ENCODE measurements at places on chromosomes 5 and 9. TPM values are rescaled to one million over a fixed set of nuclear protein-coding genes. Genes with fewer than 3 reads are reported as not detected.
A peak's percentile ranks its signal among the peaks of the same experiment; 100 is the strongest.

DNA sequence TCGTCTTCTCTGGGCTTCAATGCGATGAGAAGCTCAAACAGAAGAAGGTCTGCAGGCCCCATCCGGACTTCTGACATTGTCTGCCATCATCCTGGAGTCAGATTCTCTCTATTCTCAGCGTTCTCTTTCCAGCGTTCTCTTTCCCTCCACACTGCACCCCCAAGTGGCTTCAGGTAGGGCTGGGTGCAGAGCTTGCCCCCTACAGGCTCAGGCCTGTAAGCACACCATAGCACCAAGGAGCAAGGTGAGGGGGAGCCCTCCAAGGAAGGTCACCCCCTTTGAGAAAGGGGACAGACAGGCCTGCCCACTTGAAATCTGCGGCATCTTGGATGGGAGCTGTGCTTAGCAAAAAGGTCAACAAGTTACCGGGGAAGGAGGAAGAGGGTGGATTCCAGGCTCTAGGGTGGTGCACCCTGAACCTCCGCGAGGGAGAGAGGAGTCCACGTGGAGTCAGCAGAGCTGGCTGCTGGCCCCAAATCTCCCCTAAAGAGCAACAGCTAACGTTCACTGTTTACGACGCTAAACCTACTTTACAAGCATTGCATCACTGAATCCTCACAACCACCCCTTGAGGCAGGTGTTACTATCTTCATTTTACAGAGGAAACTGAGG is 27.5 kb downstream of the GPX3 start:
- no peaks in the 10 kb centered on the region for H3K27me3 ChIP-seq
- H3K27ac ChIP-seq, result no peak overlapping the region
- H3K4me3 ChIP-seq, result no peak overlapping the region
- DNase-seq, result peak; percentile 68
- 0 out of 3 replicates have a peak, but pooled peaks cover 3% of the 10 kb centered on the region for H3K36me3 ChIP-seq

DNA sequence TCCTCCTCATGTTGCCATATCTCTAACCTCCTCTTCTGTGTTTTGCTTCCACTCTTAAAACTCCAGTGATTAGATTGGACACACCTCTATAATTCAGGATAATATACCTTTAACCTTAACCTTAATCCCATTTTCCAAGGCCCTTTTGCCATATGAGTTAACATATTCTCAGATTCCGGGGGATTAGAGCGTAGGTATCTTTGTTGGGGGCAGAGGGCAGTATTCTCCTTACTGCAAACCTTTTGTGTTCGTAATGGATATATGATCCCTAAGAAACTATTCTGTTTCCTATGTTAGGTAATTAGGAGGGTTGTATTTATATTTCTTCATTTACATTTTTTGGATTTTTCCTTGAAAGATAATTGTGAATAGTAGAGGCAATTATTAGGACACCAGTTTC is 99.5 kb downstream of the VPS13A start:
- H3K4me1 ChIP-seq, result no peaks in the 10 kb centered on the region
- peaks cover 15% of the 10 kb centered on the region for H3K36me3 ChIP-seq
- no peaks in the 10 kb centered on the region for H3K27me3 ChIP-seq
- DNase-seq, result no peak
- H3K27ac ChIP-seq, result no peak overlapping the region
- H3K4me3 ChIP-seq, result no peak overlapping the region

CDK5RAP2 gene
- 51.9 TPM for total RNA-seq

ZFP2 gene
- 0.37 TPM for total RNA-seq

DNA sequence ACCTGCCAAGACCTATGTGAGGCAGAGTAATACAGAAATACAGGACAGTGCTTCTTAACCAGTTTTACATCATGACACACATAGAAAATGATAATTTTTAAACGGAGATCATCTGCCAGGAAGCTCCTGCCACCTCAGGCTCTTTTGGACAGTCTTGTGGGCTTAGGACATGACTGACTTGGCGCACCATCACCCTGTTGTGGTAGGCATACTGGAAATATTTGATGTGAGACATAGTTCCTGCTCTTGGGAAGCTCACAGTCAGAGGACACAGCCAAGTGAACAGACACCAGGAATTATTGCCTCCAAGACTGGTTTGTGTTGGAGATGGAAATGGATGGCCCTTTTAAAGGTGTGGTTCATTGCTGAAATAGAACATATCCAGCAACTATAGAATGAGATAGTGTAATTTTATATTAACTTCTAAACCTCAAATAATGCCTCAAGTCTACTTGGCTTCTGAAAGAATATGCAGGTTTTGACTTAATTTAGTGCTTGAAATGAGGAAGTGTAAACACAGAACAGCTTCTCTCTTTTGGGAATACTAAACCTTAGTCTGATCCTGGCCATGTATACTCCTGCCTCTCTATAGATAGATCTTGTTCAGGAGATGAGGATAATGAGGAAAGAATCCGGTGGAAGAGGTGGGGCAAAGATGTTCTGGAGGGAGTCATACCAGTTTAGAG is 19.7 kb downstream of the CPEB4 start:
- no peaks in the 10 kb centered on the region for H3K36me3 ChIP-seq
- no peak for DNase-seq
- no peak overlapping the region for H3K4me3 ChIP-seq
- no peak overlapping the region for H3K27ac ChIP-seq

SLC34A3 gene
- not detected for total RNA-seq

- no peak overlapping the region for H3K27ac ChIP-seq
- peaks cover 8% of the 10 kb centered on the region for H3K36me3 ChIP-seq
- H3K27me3 ChIP-seq, result no peaks in the 10 kb centered on the region
- no peaks in the 10 kb centered on the region for H3K4me1 ChIP-seq
Observed at GRCh38 chr5:177344891-177345290, 6.6 kb downstream of the LMAN2 start.

- no peak overlapping the region for H3K27ac ChIP-seq
- DNase-seq, result no peak
- no peak overlapping the region for H3K4me3 ChIP-seq
- H3K36me3 ChIP-seq, result no peaks in the 10 kb centered on the region
- H3K4me1 ChIP-seq, result peaks cover 3% of the 10 kb centered on the region
Observed at GRCh38 chr9:81824802-81825730, 103.2 kb upstream of the SPATA31D4 start.

GRCh38 chr9:134287591-134288491 is 38.4 kb upstream of the RXRA start:
- DNase-seq, result no peak
- no peaks in the 10 kb centered on the region for H3K4me1 ChIP-seq
- no peak overlapping the region for H3K27ac ChIP-seq
- H3K4me3 ChIP-seq, result no peak overlapping the region
- H3K27me3 ChIP-seq, result no peaks in the 10 kb centered on the region

- H3K4me1 ChIP-seq, result peaks cover 4% of the 10 kb centered on the region
- no peaks in the 10 kb centered on the region for H3K27me3 ChIP-seq
- H3K27ac ChIP-seq, result no peak overlapping the region
- H3K4me3 ChIP-seq, result no peak overlapping the region
Observed at GRCh38 chr5:168177831-168178450, 113.5 kb upstream of the WWC1 start.

DNA sequence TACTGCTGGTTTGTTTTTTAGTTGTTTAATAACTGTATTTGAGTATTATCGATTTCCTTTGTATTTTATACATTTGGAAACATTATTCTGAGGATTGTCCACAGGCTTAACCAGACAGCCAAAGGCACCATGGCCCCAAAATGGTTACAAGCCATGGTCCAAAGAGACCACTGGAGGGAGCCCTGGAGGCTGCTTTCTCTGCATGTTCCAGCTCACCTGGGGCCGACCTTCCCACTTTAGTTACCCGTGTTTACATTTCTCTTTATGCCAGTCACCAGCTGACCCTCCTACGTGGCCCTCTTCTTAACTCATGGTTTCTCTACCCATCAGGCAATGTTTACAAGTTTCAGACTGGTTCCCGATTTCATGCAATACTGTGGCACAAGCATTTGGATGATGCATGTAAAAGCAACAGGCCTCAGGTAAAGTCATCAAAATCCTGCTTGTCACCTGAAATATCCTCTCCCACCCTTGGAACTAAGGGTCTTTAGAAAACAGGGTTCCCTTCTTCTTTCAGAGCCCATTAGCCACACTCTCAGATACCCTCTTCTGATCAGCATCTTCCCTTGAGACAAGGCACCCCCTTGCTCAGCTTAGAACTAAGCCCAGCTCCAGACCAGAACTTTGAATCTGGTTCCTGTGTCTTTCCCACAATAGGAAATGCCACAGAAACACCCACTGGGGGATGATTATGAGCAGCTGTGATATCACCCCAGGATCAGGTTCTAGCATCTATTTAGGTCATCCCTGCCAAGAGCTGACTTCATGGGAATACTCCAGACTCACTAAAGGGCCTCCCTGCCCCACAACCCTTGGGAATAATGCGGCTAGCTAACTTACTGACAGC is 49.9 kb upstream of the GARNL3 start:
- no peaks in the 10 kb centered on the region for H3K27me3 ChIP-seq
- H3K36me3 ChIP-seq, result no peaks in the 10 kb centered on the region
- DNase-seq, result peak; percentile 72
- H3K4me3 ChIP-seq, result no peak overlapping the region
- no peak overlapping the region for H3K27ac ChIP-seq
- H3K4me1 ChIP-seq, result peaks cover 6% of the 10 kb centered on the region

Measured in H9 (cell line).